ENCODE measurements at places on chromosomes 5 and 9. TPM values are rescaled to one million over a fixed set of nuclear protein-coding genes. Genes with fewer than 3 reads are reported as not detected.

DNA sequence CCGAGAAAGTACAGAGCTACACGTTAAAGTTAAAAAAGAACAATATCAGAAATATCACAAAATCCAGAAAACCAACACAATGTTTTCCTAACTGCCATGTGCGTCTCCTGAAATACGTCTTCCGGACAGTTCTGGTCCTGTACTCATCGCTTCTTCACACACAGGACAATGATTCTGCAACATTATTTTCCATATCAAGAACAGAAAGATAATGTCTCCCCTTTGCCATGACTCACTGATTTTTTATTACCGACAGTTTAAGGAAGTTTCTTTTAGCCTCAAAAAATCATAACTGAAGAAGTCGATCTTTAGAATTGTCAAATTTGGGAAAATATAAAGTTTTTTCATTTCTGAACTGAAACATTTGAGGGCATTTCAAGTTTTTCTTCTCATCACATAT is 2.5 kb downstream of the TBC1D9B start:
- no peak overlapping the region for H3K27ac ChIP-seq
- peaks cover 6% of the 10 kb centered on the region for H3K4me1 ChIP-seq
- DNase-seq, result no peak
- no peaks in the 10 kb centered on the region for H3K36me3 ChIP-seq

DNA sequence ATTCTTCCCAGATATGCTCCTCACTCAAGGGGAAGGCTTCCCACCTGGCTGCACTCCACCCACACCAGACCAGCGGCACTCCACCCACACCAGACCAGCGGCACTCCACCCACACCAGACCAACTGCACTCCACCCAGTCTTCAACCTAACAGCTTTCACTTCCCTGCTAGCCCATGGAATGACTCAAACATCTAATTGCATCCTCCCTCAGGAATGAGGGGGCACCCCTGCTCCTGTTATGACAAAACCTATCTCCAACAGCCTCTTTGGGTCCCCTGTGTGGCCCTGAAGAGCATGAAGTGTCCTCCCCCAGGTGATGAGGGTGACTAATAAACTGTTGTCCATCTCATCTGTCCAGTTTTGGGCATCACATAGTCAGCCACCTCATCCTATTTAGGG is 556.6 kb upstream of the TUSC1 start:
- no peaks in the 10 kb centered on the region for H3K27me3 ChIP-seq
- H3K4me3 ChIP-seq, result no peak overlapping the region
- no peak overlapping the region for H3K27ac ChIP-seq
- no peak for DNase-seq

DNA sequence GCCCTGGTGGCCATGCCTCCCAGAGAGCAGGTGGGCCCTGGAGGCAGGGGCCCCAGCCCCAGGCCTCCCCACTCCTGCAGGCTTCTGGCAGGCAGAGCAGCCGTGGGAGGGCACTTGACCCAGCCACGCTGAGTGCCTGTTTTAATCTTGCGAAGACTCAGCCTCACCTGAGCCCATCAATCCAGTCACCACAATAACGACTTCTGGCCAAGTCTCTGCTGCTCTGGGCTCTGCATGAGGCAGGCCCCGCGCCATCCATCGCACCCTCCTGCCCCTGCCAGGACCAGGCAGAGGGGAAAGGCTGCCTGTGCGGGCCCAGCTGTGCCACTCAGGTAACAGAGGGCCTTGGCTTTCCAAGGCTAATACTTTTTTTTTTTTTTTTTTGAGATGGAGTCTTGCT is 32.8 kb downstream of the RASGEF1C start:
- no peak overlapping the region for H3K27ac ChIP-seq
- no peaks in the 10 kb centered on the region for H3K36me3 ChIP-seq
- H3K27me3 ChIP-seq, result no peaks in the 10 kb centered on the region
- H3K4me3 ChIP-seq, result no peak overlapping the region
- no peak for DNase-seq

GRCh38 chr5:71693828-71694427 is 25.1 kb upstream of the CARTPT start:
- no peaks in the 10 kb centered on the region for H3K36me3 ChIP-seq
- no peaks in the 10 kb centered on the region for H3K27me3 ChIP-seq
- no peak overlapping the region for H3K27ac ChIP-seq
- H3K4me3 ChIP-seq, result no peak overlapping the region
- DNase-seq, result peak; percentile 32

GRCh38 chr5:103587185-103587748 is 24.7 kb upstream of the NUDT12 start:
- peak; percentile 11 for DNase-seq
- no peaks in the 10 kb centered on the region for H3K4me1 ChIP-seq
- no peak overlapping the region for H3K27ac ChIP-seq
- no peaks in the 10 kb centered on the region for H3K36me3 ChIP-seq

GRCh38 chr5:31133488-31133887 is 60.0 kb upstream of the CDH6 start:
- no peaks in the 10 kb centered on the region for H3K27me3 ChIP-seq
- H3K27ac ChIP-seq, result no peak overlapping the region
- DNase-seq, result no peak
- no peaks in the 10 kb centered on the region for H3K4me1 ChIP-seq
- no peak overlapping the region for H3K4me3 ChIP-seq
- no peaks in the 10 kb centered on the region for H3K36me3 ChIP-seq

DNA sequence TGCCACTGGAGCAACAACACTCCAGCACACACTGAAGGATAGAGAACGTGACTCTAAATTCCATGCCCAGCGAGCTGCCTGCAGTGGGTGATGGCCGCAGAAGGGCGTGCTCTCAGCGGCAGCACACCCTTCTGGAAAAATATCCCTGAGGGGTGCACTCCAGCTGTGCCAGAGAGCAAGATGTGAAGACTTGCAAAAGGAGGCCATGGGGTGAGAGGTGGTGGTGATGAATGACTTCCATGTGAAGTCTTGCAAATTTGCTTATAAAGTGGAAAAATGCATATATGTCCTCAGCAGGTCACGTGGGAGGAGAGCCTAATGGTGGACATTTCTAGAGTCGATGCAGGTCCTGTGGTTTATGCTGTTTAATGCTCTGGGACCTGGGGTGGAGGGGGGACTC is 39.8 kb upstream of the COL5A1 start:
- H3K36me3 ChIP-seq, result no peaks in the 10 kb centered on the region
- no peak for DNase-seq
- no peak overlapping the region for H3K27ac ChIP-seq
- no peaks in the 10 kb centered on the region for H3K4me1 ChIP-seq
- no peak overlapping the region for H3K4me3 ChIP-seq

GRCh38 chr5:78562001-78562400 is 86.6 kb downstream of the LHFPL2 start:
- H3K27me3 ChIP-seq, result no peaks in the 10 kb centered on the region
- no peaks in the 10 kb centered on the region for H3K4me1 ChIP-seq
- DNase-seq, result no peak
- no peak overlapping the region for H3K27ac ChIP-seq

DNA sequence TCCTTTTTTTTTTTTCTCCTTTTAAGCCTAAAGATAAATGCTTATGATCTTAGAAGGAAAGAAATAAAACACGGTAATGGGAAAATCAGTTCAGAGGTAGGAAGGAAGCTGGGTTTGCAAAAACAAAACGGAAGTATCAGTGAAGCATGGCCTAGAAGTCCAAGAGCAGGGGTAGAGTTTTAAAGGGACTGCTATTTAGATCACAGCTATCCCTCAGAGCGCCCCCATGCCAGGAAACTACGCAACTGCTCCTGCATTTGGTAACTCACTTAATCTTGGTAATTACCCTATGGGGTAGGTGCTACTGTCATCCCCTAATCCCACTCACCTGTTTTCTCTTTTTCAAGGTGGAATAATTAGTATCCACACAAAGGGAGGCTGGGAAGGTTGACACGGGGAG is 16.0 kb downstream of the TLE1 start:
- DNase-seq, result no peak
- no peaks in the 10 kb centered on the region for H3K36me3 ChIP-seq
- H3K27ac ChIP-seq, result no peak overlapping the region

Gene EIF4EBP3
- 0.53 TPM for total RNA-seq

Gene ASPN
- not detected for total RNA-seq

Gene BASP1
- 215 TPM for total RNA-seq

Gene NADK2
- 46.1 TPM for total RNA-seq

Gene GPBP1
- total RNA-seq, result 179 TPM

Gene PCDHA2
- total RNA-seq, result 3.7 TPM
